ENCODE measurements at places on chromosomes 2 and 18.

DNA sequence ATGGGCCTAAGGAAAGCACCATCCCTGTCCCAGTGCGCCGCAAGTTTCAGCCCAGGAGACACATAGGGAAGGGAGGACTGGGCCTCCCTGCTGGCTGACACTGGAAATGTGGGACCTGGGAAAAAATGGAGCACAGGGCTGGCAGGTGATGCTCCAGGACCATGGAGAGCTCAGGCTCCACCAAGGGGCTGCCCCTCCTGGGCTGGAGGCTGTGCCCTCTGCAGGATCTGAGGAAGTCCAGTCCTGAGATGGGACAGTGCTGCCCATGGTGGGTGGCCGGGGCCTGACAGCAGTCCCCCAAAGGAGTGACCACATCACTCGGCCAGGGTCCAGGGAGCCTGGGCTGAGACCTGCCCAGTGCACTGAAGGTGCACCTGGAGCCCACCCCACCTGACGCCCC lies 108.6 kb upstream of the TEKT4 start:
- no peak for DNase-seq

DNA sequence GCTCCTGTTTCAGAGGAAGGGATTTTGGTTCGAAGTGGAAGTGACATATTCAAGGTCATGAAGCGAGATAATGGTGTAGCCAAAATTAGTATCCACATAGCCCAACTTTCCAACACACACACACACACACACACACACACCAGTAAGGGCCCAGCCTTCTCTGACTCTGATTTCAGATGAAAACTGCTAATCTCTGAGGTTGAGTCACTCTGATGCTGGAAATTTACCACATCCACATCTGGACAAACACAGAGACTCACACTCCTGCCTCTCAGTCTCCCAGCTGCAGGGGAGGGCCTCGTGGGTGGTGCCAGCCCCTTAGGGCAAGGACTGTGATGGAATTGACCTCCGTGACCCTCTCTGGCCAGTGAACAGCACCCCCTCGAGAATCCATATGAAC lies 29.0 kb upstream of the SLC35F6 start:
- no peak for DNase-seq

GRCh38 chr18:7158216-7158615 lies 40.6 kb upstream of the LAMA1 start:
- no peak for DNase-seq

DNA sequence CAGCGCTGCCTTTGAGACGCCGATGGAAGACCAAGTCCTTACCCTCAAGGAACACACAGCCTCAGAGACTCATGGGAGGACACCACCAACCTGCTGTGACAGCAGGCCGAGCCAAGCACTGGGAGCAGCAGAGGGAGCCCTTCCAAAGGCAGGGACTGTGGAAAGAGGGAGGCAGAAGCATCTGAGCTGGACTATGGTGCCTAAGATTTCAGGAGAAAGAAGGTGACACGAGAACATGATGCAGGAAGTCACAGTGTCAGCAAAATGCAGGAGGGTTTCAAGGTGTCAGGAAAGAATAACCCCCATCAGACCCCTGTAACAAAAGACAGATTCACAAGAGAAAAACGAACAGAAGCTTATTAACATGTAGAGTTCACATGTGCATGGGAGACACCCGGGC lies 24.2 kb upstream of the COX7A2L start:
- DNase-seq = no peak

GRCh38 chr18:12599966-12600365 lies 57.9 kb downstream of the SPIRE1 start:
- DNase-seq = no peak

DNA sequence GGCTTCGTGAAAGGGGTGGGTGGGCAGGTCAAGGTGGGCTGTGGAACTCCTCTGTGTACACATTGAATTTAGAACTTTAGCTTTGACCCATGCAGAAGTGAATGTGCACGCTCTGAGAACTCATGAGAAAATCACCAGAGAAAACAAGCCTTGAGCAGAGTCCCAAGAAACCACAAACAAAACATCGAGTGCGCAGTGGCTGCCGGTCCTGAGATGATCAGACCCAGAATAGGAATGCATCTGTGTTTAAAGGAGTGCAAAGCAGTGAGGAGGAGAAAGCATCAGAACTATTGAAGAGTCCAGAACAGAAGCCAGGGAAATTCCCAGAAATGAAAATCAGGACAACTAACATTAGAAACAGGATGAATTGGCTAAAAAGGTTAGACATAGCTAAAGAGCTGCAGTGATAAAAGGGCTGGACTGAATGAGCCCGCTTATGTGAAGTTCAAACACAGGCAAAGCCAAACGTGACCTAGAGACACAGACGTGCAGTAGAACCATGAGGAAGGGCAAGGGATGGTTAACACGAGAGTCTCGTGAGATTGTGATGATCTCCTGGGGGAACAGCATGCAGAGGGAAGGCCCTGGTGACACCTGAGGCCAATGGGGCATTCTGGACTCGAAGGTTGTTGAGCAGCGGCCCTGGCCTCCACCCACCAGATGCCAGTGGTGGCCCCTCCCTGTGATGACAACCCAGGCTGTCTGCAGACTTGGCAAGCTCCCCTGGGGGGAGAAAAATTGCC lies 16.4 kb upstream of the TXNL4A start:
- no peak for DNase-seq

DNA sequence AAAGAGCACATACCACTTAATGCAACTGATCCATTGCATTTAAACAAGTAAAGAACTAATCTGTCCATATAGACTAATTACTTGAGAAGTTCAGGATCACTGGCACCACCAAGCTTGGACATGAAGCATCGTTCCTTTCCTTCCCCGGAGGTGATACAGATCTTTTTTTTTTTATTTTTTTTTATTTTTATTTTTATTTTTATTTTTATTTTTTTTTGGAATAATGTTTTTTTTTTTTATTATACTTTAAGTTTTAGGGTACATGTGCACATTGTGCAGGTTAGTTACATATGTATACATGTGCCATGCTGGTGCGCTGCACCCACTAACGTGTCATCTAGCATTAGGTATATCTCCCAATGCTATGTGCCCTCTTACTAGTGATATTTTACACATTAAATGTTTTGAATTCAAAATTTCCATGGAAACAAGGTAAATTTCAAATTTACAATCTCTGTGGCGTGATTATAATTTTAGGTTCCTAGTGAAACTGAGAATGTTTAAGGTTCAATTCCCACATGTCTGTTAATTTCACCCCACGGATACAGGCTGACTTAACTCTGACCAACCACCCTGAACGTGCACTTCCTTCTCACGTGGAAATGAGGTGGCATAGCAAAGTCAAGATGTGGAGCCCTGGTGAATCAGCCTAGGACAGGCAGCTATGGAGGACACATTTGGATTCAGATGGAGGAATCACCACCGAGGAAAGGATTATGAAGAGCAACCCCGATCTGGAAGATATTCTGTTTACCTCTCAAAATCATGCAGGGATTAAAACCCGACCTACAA lies 101.6 kb upstream of the THOC1 start:
- DNase-seq = no peak

GRCh38 chr18:46329736-46330246 lies 225.6 kb downstream of the HAUS1 start:
- DNase-seq = no peak

DNA sequence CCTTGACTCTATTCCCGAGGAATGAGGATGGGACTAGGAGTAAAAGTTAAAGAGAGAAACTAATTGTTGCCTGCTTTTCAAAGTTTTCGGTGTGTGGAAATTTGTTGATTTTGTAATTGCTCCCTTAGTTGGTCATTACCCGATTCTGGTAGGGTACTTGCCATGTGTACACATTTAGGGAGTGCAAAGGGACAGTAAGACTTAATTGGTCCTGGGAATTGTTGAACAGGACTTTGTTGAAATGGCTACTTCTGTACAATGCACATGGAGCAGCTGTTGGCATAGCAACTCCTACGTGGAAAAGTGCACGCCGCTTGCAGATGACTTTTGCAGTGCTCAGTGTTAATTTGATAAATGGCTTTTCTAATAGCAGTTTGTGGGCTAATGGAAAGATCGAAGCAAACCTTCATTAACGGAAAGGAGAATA lies 22.9 kb downstream of the EPAS1 start:
- no peak for DNase-seq

GRCh38 chr18:45156946-45157345 lies 458.3 kb upstream of the SLC14A2 start:
- DNase-seq = no peak

GRCh38 chr2:24973812-24974211 lies 2.1 kb upstream of the DNAJC27 start:
- no peak for DNase-seq

DNA sequence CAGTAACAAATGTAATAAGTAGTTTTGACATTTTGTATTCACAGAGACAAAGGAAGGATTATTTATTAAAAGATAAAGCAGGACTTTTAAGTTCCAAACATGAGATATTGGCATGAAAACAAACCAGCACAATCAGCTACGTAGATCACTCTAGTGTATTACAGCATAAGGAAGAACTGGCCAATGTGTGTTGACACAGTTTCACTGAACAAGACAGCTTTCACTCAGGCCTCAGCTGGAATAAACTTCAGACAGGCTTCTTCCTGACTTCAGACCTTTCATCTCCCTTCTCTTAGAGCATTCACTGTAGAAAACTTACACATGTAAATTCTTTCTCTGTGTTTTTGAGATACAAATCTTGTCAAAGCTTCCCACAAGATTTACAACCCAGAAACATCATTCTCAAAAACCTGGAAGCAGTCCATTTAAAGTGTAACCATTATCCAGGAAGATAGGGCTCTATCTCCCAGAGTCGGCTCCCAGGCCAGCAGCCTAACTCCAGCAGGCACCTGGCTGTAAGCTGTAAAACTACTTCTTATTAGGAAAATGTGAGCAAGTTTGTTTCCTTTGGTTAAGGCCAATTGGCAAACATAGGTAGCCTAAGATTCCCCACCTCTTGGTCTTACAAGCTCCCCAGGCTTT lies 768.3 kb upstream of the CDH7 start:
- DNase-seq = no peak

DNA sequence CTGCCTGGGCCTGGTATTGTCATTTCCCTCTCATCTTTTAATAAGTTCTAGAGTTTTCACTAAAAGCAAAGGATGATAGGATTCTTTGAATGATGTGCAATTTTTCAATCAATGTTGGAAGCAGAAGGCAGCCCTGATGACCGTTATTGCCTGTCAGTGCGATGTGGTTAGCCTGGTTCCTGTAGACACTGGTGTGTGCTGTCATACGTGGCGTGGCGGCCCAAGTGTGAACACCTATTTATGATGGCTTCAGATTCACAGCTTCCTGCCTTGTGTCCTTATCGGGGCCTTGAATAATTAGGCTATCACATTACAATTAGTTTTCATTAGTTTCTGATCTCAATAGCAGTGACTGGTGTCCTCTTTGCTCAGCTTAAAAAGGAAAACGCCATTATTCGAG lies 218.5 kb downstream of the TPGS2 start:
- no peak for DNase-seq

GRCh38 chr18:73009691-73010090 lies 141.9 kb upstream of the NETO1 start:
- DNase-seq = no peak

Data from activated CD4-positive, alpha-beta T cell treated with anti-CD3 and anti-CD28 coated beads for 1 hour (primary cell).